ENCODE measurements at places on chromosomes 7 and 10. TPM values are rescaled to one million over a fixed set of nuclear protein-coding genes. Genes with fewer than 3 reads are reported as not detected.

Gene EBLN1
- 4.7 TPM for total RNA-seq

Gene KIF11
- 14.6 TPM for total RNA-seq

Gene RAMP3
- 23.8 TPM for total RNA-seq

Gene MALRD1
- total RNA-seq = 26.7 TPM

Gene PNLIPRP3
- not detected for total RNA-seq

Gene LRIT1
- 6.6 TPM for total RNA-seq

Gene HTR5A
- 0.93 TPM for total RNA-seq

DNA sequence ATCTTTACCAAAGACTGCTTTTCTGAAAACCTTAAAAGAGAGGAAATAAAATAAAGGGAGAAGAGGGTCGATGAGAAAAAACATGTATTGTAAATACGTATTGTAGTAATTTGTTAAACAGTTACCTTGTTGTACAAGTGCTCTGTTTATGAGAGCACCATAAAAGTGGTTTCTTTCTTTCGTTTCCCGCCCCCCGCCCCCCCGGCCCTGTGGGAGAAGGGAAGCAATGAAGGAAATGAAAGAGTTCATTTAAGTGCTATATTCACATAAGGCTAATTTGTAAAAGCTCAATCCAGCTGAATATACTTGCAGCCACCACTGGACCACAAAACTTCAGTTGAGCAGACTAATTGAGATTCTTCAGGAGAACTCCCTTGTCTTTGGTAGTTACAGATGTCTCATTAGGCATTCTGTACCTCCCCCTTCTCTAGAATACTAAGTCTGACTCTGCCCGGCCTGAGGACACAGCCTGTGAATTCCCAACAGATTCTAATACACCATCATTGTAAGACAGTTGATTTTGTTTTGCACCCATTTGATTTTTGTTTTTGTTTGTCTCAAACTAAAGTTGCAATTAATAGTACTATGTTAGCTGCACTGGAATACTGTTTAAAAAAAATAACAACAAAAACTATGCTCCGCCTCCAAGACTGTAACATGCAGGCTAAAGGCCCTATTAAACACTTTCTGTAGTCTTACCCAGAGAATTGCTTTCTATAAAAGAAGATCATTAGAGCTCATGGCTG, 124.9 kb downstream of the ARHGAP12 start:
- H3K4me3 ChIP-seq = no peak overlapping the region
- no peaks in the 10 kb centered on the region for H3K27me3 ChIP-seq
- no peaks in the 10 kb centered on the region for H3K36me3 ChIP-seq
- no peak for DNase-seq

GRCh38 chr7:5414916-5415315, 8.7 kb downstream of the TNRC18 start:
- DNase-seq = peak; percentile 56
- H3K4me1 ChIP-seq = peaks cover 29% of the 10 kb centered on the region
- H3K27ac ChIP-seq = no peak overlapping the region
- no peaks in the 10 kb centered on the region for H3K27me3 ChIP-seq
- H3K36me3 ChIP-seq = no peaks in the 10 kb centered on the region

DNA sequence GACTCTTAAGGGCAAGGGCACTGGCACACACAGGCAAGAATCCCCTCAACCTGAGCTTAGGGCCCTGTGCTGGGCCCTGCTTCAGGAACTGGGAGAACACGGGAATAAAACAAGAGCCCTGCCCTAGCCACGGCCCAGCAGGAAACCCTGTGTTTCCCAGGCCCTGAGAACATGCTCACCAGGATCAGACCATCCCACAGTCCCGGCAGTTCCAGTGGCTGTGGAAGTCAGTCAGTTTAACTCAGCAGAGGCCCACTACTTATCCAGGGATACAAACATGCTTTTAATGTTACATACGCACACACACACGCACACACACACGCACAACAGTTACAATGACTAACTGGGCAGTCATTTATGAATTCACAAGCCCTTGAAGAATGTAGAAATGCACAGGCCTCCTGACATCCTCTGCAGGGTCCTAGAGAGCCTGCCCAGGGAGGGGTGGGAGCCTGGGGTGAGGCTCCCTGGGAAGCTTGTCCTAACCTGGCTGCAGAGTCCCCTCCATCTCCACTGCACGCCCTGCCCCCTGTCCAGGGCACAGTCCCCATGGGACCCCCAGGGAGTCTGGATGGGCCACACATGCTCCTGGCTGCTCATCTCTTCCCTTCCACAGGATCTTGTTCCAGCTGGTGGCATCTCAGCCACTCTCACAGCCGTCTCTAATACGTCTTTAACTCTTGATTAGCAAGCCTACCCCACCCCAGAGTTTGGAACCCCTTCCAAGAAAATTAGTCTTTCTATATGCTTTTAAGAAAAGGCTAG, 97.6 kb downstream of the TCERG1L start:
- H3K27me3 ChIP-seq = no peaks in the 10 kb centered on the region
- no peak overlapping the region for H3K27ac ChIP-seq
- H3K36me3 ChIP-seq = no peaks in the 10 kb centered on the region
- peaks cover 4% of the 10 kb centered on the region for H3K4me1 ChIP-seq
- DNase-seq = no peak

GRCh38 chr7:117219485-117219884, 103.4 kb downstream of the WNT2 start:
- no peaks in the 10 kb centered on the region for H3K36me3 ChIP-seq
- no peaks in the 10 kb centered on the region for H3K4me1 ChIP-seq
- DNase-seq = no peak
- H3K27me3 ChIP-seq = no peaks in the 10 kb centered on the region

DNA sequence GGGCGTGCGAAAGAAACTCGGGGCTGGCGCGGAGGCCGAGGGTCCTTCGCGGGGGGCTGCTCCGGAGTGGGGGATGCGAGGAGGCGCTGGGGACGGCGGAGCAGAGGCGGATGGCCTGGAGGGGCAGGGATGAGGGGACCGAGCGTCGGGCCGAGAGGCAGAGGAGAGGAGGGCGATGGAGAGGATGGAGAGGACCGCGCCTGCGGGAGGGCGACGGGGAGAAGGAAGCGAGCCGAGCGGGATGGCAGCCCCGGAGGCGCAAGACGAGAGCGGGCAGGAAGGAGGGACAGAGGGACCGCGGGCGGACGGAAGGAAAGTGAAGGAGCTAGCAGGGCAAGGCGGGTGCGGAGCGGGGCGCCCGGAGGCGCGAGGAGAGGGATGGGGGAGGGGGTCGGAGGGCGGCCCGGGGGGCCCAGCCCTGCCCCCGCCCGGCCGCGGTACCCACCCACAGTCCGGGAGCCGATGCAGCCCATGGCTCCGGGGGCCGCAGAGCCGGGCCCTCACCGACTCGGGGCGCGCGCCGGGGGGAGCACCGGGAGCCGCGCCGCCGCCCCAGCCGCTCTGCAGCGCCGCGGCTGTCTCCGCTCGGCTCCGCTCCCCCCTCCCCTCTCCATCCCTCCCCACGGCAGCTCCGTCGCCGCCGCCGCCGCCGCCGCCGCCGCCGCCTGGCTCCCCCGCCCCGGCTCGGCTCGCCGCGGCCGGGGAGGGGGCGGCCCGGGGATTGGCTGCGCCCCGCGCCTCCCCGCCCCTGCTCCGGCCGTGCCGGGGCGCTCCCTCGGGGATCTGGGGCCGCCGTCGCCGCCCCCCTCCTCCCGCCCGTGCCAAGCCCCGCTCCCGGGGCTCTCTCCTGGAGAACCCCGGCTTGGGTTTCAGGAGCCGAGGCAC, at the start of gene FAM131B:
FAM131B (minus strand) TSS at position 583 of the 885 bp plus-strand sequence; CDS start at position 473, 110 bp downstream.
- H3K4me1 ChIP-seq = peaks cover 5% of the 10 kb centered on the region
- no peak within 1 kb of the TSS for H3K27ac ChIP-seq
- H3K27me3 ChIP-seq = no peaks in the 10 kb centered on the region
- no peak for DNase-seq
- H3K36me3 ChIP-seq = no peaks in the 10 kb centered on the region

- H3K36me3 ChIP-seq = no peaks in the 10 kb centered on the region
- H3K4me3 ChIP-seq = peak within 1 kb of the TSS; percentile 63
- no peaks in the 10 kb centered on the region for H3K27me3 ChIP-seq
- H3K4me1 ChIP-seq = peaks cover 7% of the 10 kb centered on the region
- DNase-seq = peak; percentile 96
These were observed at the start of gene AKR1E2 for GRCh38 chr10:4825868-4826791. TSS of gene AKR1E2 (plus strand) at chr10:4826207. CDS start at chr10:4826325, 118 bp downstream.

GRCh38 chr7:98420966-98421612, 20.2 kb upstream of the BAIAP2L1 start:
- H3K4me3 ChIP-seq = no peak overlapping the region
- no peaks in the 10 kb centered on the region for H3K36me3 ChIP-seq
- H3K4me1 ChIP-seq = no peaks in the 10 kb centered on the region
- no peaks in the 10 kb centered on the region for H3K27me3 ChIP-seq

- H3K4me3 ChIP-seq = no peak overlapping the region
- DNase-seq = no peak
- H3K36me3 ChIP-seq = no peaks in the 10 kb centered on the region
- no peaks in the 10 kb centered on the region for H3K27me3 ChIP-seq
- no peaks in the 10 kb centered on the region for H3K4me1 ChIP-seq
These were observed 15.3 kb downstream of the AOC1 start for GRCh38 chr7:150867605-150868004.

DNA sequence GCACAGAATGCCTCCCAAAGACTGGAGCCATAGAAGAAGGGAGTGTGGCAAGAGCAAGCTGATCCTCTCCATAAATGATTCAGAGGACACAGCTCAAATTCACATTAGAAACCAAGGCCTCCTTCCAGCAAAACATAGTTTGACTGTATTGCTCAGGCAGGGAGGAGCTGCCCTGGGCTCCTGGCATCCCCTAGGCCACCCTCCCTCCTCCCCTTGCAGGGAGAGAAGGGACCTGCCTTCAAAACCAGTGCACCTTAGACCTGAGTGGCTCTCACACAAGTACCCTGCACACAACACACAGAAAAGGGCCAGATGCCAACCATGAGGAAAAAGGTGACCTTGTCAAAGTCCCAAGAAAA, 64.7 kb downstream of the CREB3L2 start:
- no peak for DNase-seq
- no peaks in the 10 kb centered on the region for H3K36me3 ChIP-seq
- H3K27ac ChIP-seq = no peak overlapping the region
- H3K4me1 ChIP-seq = peaks cover 38% of the 10 kb centered on the region
- H3K27me3 ChIP-seq = no peaks in the 10 kb centered on the region

- DNase-seq = no peak
- H3K4me1 ChIP-seq = no peaks in the 10 kb centered on the region
- no peak overlapping the region for H3K27ac ChIP-seq
- no peaks in the 10 kb centered on the region for H3K36me3 ChIP-seq
- no peak overlapping the region for H3K4me3 ChIP-seq
- H3K27me3 ChIP-seq = no peaks in the 10 kb centered on the region
These were observed 505.8 kb upstream of the STEAP1 start for GRCh38 chr7:89648509-89648908.

- no peaks in the 10 kb centered on the region for H3K4me1 ChIP-seq
- H3K27me3 ChIP-seq = no peaks in the 10 kb centered on the region
- no peaks in the 10 kb centered on the region for H3K36me3 ChIP-seq
- no peak overlapping the region for H3K27ac ChIP-seq
- DNase-seq = no peak
- no peak overlapping the region for H3K4me3 ChIP-seq
These were observed 33.3 kb downstream of the OTUD1 start for GRCh38 chr10:23472181-23472580.

- no peaks in the 10 kb centered on the region for H3K27me3 ChIP-seq
- H3K36me3 ChIP-seq = no peaks in the 10 kb centered on the region
- no peak overlapping the region for H3K4me3 ChIP-seq
- DNase-seq = no peak
These were observed 22.3 kb downstream of the CALML3 start for GRCh38 chr10:5546891-5547680.

GRCh38 chr7:38629651-38630510, 1.3 kb downstream of the AMPH start:
- no peak for DNase-seq
- H3K4me1 ChIP-seq = no peaks in the 10 kb centered on the region
- no peaks in the 10 kb centered on the region for H3K27me3 ChIP-seq
- H3K27ac ChIP-seq = no peak overlapping the region

DNA sequence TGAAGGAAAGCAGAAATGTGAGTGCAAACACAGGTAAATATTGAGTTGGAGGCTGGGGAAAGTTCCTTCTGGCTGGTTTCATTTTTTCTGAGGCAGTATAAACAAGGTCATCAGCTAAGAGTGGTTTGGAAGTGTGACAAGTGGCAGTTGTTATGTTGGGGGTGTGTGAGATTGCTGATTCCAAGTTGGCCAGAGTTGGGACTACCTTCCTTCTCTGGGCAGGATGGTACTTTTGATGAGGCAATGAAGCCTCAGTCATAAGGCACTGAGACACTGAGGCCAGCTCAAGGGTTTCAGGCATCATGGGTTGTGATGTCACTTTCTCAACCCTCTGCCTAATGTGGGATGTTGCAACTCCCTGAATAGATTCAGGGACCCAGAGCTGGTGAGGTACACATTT, 8.2 kb upstream of the PTTG1IP2 start:
- no peak for DNase-seq
- H3K36me3 ChIP-seq = no peaks in the 10 kb centered on the region
- H3K27ac ChIP-seq = no peak overlapping the region
- H3K27me3 ChIP-seq = no peaks in the 10 kb centered on the region
- no peaks in the 10 kb centered on the region for H3K4me1 ChIP-seq
- no peak overlapping the region for H3K4me3 ChIP-seq

DNA sequence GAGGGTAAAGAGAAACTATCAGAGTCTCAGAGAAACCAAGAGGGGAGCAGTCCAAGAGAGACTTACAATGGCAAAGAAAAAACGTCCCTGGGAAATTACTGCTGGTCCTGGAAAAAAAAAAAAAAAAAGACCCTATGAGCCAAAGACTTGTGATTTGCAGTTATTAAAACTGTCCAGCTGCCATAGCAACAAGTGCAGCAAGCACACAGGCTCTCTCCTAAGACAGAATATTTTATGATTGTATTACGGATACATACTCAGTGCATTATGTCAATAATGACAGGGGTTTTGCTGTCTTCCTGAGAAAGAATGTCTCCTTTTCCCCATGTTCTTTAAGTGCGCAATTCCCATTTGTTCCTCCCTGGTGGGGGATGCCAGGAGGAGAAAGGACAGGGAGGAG, 178.5 kb downstream of the GPAM start:
- no peaks in the 10 kb centered on the region for H3K4me1 ChIP-seq
- no peak for DNase-seq
- H3K36me3 ChIP-seq = no peaks in the 10 kb centered on the region
- H3K4me3 ChIP-seq = no peak overlapping the region
- no peak overlapping the region for H3K27ac ChIP-seq
- no peaks in the 10 kb centered on the region for H3K27me3 ChIP-seq

- no peaks in the 10 kb centered on the region for H3K36me3 ChIP-seq
- H3K4me1 ChIP-seq = peaks cover 2% of the 10 kb centered on the region
- no peak overlapping the region for H3K4me3 ChIP-seq
- H3K27ac ChIP-seq = no peak overlapping the region
- no peaks in the 10 kb centered on the region for H3K27me3 ChIP-seq
These were observed 31.1 kb downstream of the GDI2 start for GRCh38 chr10:5782174-5782573.
